ENCODE measurements at places on chromosomes 16 and 17.

GRCh38 chr16:87826798-87827587, 42.3 kb downstream of the SLC7A5 start:
- no peak for DNase-seq

DNA sequence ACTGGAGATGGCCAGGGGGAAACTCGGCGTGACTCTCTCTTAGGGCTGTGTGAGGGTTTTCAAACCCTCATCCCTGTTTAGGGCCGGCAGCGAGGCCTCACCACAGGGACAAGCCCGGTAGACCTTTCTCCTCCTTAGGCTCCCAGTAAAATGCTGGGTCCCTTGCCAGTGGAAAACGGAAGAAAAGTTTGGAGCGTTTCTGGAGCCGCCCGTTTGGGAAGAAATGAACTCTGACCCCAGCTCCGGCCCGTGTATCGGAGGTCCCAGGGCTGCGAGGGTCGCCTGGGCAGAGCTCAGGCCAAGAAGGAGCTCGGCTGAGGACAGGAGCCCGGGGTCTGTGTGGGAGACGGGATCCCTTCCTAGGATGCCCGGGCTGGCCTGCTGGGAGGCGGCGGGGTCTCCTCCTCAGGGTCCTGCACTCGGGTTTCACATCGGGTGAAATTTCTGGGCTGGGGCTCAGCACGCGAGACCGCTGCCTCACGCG, 23.2 kb downstream of the ZNF213 start:
- no peak for DNase-seq

- DNase-seq, result no peak
Observed at GRCh38 chr16:27692576-27692975, 142.6 kb downstream of the KATNIP start.

GRCh38 chr17:56868716-56869115, 34.8 kb downstream of the DGKE start:
- DNase-seq, result no peak

DNA sequence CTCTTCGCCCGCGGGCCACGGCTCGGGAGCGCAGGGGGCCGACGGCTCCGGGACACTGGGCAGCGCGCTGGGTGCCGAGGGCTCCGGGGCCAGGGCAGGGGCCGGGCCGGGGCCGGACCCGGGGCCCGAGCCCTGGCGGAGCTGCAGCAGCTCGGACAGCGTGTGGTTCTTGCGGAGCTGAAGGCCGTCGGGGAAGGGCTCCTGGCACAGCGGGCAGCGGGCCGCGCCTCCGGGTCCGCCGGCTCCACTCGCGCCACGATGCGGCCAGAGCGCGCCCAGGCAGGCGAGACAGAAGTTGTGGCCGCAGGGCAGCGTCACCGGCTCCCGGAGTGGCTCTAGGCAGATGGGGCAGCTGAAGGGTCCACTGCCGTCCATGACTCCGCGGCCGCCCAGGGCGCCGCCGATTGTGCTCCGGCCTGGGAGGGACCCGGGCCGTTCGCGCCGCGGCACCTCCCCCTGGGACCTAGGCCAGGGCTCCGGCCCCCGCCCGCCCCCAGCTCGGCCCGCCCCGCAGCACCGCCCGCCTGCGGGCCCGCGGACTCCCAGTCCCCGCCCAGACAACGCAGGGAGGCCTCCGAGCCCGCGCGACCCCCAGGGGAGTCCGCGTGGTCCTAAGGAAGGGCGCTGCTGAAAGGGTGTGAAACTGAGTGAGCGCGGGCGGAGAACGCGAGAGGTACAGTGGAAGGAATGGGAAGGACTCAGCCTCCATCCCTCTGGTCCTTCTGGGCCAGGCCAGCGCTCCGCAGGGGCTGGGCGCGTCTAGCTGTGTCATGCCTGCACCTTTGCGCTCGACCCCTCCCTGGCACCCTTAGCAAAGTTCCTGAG, at the start of gene TRIM47:
TRIM47 (minus strand) TSS at position 408 of the 825 bp plus-strand sequence; CDS start at position 375, 33 bp downstream.
- no peak for DNase-seq

DNA sequence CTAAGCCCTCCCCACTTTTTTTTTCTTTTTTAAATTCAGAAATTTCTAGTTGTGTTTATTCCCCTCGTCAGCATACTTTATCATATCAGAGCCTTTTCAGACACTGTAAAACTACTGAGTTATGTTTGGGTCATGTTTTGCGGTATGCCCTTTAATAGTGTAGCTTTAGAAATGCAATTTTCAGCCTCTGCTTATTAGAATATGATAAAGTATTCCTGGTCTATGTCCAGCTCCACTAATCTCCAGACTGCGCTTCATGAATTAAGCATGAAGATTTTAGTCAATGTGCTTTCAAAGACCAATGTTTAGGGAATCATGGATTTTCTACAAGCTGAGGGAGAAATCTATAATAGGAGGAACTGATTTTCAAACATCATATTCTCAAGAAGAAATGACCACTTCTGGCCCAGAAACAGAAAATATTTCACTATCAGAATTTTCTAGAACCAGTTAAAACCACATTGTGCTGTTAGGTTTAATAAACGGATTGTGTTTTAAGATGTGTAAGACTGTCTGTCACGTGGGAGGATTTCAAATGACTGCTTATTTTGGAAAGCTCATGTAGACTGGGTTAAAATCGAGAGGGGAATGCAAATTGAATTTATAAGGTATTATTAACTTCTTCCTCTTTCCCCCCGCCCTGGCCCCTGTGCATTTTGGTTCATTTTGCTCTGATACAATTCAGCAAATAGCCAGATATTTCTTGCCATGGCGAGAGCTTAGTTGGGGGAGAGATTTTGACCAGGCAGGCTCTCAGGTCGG, 498.5 kb downstream of the WWOX start:
- DNase-seq, result no peak

DNA sequence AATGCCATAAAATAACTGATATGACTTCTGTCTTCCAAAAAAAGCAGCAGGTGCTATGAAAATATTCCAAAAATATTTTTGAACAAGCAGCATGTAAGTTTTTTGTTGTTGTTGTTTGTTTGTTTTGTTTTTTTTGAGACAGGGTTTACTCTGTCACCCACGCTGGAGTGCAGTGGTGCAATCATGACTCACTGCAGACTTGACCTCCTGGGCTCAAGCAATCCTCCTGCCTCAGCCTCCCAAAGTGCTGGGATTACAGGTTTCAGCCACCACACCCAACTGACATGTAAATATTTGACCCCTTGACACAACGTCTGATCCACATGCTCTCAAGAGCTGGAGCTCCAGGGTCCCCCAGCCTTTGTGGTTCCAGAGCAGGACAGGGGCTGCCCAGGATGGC, 98.4 kb downstream of the LITAF start:
- no peak for DNase-seq

DNA sequence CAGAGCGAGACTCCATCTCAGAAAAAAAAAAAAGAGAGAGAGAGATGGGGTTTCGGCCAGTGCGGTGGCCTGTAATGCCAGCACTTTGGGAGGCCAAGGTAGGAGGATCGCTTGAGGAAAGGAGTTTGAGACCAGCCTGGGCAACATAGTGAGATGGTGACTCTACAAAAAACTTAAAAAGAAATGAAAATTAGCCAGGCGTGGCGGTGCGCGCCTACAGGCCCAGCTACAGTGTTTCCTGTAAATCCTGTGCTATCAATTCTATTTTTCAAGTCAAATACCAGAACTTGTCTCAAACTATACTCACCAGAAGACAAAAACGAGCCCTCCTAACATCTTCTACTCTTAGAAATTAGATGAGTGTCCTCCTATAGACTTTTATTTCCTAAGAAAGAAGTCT, 19.3 kb downstream of the UBE2O start:
- no peak for DNase-seq

GRCh38 chr16:89020068-89020924, 43.3 kb upstream of the CBFA2T3 start:
- DNase-seq, result no peak

DNA sequence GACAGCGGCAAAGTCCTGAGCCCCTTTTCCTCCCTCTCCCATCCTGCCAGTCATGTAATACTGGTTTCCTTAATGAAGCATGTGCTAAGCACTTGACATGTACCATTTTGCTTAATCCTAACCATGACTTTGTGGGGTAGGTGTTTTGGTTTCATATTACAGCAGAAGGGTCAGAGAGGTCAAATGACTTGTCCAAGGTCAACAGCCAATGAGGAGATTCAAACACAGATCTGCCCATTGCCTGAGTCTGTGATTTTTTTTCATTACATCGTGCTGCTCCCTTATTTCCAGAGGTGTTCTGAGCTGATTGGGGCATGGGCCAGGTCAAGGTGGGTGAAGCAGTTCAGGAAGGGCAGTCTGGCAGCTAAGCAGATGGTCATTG, 17.6 kb upstream of the PHF12 start:
- DNase-seq, result no peak

GRCh38 chr17:63665527-63666214, 34.3 kb downstream of the LIMD2 start:
- DNase-seq, result no peak

DNA sequence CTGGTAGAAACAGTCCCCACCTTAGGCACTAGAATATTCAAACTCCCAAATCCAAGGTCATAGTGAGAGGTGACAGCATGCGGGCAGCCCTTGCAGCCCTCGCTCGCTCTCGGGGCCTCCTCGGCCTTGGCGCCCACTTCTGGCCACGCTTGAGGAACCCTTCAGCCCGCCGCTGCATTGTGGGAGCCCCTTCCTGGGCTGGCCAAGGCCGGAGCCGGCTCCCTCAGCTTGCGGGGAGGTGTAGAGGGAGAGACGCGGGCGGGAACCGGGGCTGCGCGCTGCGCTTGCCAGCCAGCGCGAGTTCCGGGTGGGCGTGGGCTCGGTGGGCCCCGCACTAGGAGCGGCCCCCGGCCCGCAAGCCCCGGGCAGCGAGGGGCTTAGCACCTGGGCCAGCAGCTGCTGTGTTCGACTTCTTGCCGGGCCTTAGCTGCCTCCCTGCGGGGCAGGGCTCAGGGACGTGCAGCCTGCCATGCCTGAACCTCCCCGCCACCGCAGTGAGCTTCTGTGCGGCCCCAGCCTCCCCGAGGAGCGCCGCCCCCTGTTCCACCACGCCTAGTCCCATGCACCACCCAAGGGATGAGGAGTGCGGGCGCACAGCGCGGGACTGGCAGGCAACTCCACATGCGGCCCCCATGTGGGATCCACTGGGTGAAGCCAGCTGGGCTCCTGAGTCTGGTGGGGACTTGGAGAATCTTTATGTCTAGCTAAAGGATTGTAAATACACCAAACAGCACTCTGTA, 45.0 kb downstream of the KPNA2 start:
- no peak for DNase-seq

DNA sequence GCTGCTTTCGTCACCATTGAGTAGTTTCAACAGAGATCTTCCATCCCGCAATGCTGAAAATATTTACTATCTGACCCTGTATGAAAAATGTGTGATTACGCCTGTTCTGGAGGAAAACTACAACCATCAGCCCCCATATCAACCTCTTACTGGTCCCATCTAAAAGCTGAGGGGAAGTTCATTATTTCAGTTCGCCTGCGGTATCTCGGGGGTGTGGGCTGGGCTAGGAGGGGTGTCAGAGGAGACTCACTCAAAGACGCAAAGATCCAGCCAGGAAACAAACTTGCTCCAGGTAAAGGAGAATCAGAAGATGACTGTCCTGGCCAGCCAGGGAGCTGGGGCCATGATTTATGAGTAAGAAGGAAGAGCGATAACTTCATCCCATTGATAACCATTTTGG, 13.7 kb downstream of the CACNG1 start:
- DNase-seq, result peak; percentile 7

- DNase-seq, result no peak
Observed at GRCh38 chr16:27340654-27341053, 26.9 kb downstream of the IL4R start.

DNA sequence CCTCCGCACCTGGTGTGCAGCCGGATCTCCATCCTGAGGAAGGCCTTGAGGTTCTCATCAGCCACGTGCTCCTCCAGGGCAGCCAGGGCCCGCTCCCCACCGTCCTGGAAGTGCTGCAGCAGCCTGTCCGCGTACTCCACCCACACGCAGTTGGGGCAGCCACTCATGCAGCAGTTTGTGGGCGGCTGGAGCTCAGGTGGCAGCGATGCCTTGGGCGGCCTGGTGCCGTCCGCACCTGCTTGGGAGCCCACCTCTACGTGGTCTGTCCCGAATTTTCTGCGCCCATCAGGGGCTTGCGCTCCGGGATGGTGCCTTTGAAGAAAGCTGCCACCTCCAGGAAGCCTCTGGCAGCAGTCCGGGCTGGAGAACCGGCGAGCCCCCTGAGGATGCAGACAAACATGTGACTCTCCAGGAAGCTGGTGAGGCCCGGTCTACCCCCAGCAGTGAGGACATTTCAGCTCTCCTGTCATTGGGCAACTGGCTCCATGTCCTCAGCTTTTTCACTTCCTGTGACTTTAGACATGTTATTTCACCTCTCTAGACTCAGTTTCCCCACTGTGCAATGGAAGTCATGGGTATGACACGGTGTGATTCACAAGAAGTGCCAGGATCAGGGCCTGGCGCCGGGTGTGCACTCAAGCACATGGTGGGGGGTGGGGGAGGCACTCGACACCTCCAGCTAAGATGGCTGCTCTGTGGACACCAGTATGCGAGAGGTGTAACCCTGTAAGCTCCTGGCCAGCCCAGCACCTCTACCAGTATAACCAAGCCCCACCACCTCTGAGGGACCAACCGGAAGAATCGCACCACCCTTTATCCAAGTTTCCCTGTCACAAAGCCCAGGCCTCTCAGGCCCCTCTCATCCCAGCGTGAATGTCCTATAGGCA, 957 bp downstream of the OXLD1 start:
- DNase-seq, result no peak

DNA sequence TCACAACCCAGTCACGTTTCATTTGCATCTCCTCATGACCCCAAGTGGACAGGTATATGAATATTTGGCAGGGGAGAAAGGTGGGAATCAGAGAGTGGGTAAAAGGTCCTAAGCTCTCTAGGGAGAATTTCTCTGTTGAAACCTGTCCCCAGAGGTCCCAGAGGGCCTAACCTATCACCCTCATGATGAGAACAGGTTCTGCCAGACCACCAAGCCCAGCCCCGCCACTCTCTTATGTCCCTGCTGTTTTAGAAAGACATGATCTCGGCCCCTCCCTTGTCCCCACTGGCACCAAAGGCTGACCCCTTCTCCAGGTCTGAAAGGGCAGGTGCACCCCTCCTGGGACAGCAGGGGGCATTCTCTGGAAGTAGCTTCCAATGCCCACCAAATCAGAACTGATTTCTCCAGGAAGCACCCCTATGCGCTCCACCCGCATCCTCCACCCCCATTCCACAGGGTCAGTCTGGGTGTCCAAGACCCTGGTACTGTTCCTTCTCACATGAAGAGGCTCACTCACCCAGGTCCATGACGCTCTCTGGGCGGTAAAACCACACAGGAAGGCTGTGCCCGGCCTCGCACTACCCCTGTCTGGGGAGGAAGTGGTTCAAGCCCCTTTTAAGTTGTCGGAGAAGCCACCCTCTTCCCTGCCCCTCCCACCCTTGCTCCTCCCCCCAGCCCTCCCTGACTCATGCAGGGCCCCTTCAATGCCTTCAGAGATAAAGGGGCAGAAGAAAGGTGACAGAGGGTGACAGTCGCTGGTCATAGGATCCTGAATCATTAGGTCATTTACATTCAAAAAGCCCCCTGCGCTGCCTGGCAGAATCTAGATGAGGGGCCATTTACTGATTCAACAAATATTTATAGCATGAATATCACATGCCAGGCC, at the start of gene CCR7:
CCR7 (minus strand) TSS at position 590 of the 886 bp plus-strand sequence; CDS start at position 527, 63 bp downstream.
- no peak for DNase-seq

Data from vagina (tissue), 2 donors.